Fibroblast of lung (primary cell): ENCODE measurements at places on chromosomes 16 and 17.
A peak's percentile ranks its signal among the peaks of the same experiment; 100 is the strongest.

DNA sequence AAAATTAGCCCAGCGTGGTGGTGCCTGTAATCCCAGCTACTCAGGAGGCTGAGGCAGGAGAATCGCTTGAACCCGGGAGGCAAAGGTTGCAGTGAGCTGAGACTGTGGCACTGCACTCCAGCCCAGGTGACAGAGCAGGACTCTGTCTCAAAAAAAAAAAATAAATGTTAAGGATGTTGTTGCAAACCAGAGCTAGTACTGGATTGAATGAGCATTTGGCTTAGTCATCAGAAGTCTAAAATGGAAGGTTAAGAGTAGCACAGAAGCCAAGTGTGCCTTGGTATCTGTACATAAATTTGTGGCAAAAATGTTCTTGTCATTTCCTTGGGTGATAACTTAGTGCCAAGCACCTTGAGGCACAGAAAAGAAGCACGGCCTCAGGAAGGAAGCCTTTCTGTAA lies 50.6 kb upstream of the MED9 start:
- no peak for DNase-seq

GRCh38 chr17:6800422-6801027 lies 24.5 kb downstream of the FBXO39 start:
- DNase-seq: no peak

GRCh38 chr17:40340880-40341807 lies 23.4 kb downstream of the GJD3 start:
- DNase-seq: peak; percentile 81

- DNase-seq: peak; percentile 59
Observed at GRCh38 chr16:60648290-60648689, 1387.9 kb downstream of the CDH8 start.

- no peak for DNase-seq
Observed at GRCh38 chr17:12789075-12789480, 220 bp upstream of the ARHGAP44 start.

DNA sequence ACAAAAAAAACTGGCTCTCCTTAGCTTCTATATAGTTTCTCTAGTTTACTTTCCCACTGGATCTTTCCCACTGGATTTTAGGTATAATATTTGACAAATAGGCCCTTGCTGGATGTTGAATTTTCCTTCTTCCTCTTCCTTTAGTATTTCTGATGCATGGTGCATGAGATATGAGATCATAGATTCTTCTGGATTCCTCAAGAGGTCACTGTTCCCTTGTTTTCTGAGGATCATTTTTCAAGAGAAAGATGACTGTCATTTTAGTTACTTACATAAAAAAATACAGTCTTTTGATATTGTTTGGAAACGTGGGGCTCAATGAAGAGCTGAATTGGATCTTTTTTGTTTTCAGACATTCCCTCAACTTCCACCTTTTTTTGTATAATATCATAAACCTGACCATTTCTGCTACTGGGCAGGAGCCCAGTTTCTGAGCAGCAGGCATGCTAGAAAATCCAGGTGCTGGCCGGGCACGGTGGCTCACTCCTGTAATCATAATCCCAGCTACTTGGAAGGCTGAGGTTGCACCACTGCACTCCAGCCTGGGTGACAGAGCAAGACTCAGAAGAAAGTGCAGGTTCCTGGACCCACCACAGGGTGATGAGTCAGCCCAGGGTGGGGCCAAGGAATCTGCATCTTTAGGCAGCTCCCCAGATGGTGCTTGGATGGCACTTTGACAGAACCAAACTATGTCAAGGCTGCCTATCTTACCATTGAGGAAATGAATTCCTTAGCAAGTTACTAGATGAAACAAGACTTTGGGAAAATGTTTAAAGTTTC lies 70.3 kb downstream of the SDR42E1 start:
- DNase-seq: peak; percentile 87

DNA sequence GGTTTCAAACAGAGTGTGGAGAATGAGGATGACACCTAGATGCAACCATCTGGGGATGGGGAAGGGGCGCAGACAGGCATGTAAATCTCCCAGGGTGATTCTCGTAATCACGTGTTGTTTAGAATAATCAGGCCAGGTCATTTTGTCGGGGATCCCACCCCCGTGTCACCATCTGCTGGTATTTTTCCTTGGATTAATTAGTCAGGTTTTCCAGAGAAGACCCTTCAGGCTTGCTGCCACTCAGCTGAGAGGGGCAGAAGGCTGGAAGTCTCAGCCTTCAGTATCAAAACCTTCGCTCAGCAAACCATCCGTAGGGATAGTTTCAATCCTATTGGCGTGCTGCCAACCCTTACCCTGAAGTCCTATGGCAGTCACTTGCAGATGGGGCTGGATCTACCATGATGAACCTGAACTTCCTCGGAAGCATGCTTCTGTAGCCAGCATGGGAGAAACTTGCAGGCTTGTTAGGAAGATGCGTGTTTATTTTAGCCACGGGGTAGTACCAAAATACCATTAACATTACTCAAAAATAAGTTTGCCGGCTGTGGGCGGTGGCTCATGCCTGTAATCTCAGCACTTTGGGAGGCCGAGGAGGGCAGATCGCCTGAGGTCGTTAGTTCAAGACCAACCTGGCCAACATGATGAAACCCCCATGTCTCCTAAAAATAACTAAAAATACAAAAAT lies 7.5 kb upstream of the ADCY9 start:
- peak; percentile 62 for DNase-seq

GRCh38 chr17:34798581-34798980 lies 162.7 kb downstream of the CCT6B start:
- DNase-seq: no peak

DNA sequence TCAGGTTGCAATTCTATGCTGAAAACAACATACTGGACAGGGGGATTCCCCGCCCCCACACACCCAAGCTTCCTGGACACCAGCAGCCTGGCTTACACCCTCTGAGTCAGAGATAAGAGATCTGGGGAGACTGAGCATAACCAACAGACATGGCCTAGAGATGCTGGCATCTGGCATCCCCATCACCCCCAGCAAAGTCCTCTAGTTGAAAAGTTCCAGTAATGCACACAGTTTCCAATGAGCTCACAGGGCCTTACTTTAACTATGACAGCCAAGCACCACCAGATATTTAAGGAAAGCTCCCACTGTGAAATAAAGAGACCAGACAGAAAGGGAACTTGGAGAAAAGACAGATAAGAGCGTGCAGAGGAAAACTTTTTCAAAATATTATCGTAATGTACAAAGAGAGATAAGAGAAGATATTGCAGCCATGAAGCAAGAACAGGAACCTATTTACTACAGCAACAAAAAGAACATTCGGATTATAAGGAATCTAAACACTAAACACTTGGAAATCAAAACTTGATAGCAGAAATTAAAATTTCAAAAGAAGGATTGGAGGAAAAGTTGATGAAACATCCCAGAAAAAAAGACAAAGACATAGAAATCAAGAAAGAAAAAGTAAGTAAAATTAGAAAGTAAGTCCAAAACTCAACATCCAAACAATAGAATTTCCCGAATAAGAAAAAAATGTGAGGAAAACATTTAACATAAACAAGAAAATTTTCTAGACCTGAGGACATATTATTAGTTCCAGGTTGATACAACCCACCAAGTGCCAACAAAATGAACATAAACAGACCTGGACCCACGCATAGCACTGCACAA lies 17.2 kb upstream of the ALOX15 start:
- DNase-seq: peak; percentile 76

GRCh38 chr17:34980681-34981537 lies 597 bp downstream of the LIG3 start:
- peak; percentile 92 for DNase-seq

DNA sequence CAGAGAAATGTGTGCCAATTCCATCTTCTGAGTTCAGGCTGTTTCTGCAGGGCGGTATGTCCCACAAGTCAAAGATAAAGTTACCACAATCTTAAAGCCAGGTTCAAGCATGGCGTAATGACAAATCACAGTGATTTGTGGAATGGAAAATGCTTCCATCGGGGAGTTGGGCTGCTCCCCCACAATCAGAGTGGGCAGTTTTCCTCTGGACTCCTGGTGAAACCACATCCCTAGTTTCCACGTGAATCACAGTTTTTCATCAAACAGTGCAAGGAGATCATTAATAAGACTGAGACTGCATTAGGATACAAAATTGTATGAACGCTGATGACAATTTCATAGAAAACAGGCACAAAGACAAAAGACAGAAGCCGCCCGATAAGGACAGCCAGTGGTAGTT lies 3.6 kb downstream of the LITAF start:
- DNase-seq: peak; percentile 95

- DNase-seq: peak; percentile 81
Observed at GRCh38 chr16:30628628-30629540, 18.7 kb upstream of the ZNF689 start.

DNA sequence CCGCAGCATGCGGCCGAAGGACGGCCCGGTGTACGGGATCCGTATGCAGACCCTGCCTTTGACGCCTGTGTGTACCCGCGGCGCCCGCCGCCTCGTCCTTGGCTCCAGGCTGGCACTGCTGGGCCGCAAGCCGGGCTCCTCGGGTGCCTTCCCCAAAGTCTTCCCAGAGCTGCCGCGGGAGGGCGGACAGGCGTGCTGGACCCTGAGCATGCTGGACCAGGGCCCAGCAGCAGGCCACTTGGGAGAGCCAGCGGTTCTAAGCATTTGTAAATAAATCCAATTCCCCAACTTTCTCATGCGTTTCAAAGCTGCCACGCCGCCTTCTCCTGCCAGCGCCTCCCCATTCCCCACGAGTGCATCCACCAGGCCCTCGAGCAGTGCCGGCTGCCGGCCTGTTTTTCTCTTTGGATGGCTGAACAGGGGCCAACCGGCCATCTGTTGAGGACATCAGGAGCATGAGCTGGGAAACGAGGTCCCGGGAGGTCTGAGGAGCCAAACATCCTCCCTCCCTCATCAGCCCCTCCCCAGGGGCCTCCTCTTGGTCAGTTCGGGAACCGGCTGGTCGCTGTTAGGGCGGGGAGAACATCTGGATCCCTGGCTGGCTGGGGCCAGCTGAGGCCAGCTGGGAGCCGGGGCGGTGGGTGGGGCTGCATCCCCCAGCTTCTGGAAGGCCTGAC lies 20.5 kb upstream of the PABPN1L start:
- DNase-seq: no peak

DNA sequence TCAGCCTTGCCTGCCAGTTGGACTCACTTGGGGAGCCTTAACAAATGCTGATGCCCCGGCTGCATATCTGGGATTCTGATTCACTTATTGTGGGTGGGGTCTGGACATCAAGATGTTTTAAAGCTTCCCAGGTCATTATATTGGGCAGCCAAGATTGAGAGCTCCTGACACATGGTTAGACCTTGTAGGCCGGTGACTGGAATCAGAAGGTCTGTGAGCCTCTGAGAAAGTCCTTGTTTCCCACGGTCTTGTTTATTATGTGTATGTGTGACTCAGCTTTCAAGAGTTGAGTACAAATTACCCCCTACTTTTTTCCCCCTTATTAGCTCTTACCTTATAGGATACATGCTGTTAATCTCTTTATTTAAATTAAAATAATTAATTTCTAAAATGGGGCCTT lies 103.5 kb downstream of the ABCC1 start:
- DNase-seq: peak; percentile 35

DNA sequence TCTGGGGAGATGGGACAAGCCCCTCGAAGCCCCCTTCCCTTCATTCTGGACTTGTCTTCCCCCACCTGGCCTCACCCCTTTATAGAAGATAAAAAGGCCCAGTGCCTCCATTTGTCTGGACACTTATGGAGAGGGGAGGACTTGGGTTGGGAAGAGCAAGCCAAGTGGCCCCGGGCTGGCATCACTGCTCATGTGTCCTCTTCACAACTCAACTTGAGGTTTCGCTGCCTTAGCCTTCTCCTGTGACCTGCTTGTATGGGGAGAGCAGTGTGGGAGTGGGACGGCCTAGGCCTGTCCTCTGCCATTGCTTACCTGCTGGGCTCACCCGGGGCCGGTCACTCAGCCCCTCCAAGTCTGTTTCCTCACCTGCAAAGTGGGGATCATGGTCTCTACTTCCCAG lies 1.4 kb downstream of the PAQR4 start:
- no peak for DNase-seq

DNA sequence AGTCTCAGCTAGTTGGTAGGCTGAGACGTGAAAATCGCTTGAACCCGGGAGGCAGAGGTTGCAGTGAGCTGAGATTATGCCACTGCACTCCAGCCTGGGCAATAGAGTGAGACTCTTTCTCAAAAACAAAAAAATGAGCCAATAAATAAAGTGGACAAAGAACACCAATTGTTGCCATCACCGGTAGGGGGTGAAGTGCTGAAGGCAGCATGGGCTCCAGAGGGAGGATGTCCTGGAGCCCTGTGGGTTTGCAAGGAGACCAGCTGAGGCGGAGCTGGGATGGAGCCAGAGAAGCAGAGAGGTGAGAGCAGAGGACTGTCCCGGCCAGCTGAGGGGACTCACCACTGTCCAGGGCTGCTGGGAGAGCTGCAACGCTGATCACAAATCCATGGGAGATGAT lies 13.8 kb downstream of the CHST6 start:
- no peak for DNase-seq

GRCh38 chr16:77961814-77962213 lies 60.5 kb upstream of the CLEC3A start:
- DNase-seq: no peak

- no peak for DNase-seq
Observed at GRCh38 chr17:81491761-81492160, 20.8 kb downstream of the ACTG1 start.

- no peak for DNase-seq
Observed at GRCh38 chr17:58156839-58157803, 8.9 kb downstream of the OR4D1 start.

GRCh38 chr16:50253514-50253910 lies 12.8 kb upstream of the ADCY7 start:
- no peak for DNase-seq

GRCh38 chr17:6671431-6671830 lies 19.9 kb downstream of the C17orf100 start:
- no peak for DNase-seq

DNA sequence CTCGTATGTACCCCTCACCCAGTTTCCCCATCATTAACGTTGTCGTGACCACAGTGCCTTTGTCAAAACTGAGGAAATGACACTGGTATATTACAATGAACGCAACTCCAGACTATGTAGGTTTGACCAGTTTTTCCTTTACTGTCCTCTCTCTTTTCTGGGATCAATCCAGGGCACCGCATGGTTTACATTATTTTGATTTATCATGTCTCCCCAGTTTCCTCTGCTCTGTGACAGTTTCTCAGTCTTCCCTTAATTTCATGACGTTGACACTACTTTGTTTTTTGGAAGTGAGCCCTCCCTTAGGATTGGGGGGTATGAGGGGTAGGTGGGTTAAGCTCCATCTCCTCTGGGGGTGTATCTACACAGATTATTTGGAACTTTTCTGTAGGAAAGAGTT lies 76.1 kb upstream of the LGALS9 start:
- DNase-seq: no peak

- no peak for DNase-seq
Observed at GRCh38 chr16:58074657-58075056, 49.1 kb downstream of the MMP15 start.
